ENCODE measurements at places on chromosomes 6 and 20.

- DNase-seq, result no peak
Observed at GRCh38 chr6:6890400-6890858, 217.3 kb upstream of the RREB1 start.

GRCh38 chr6:52590152-52590891 is 13.5 kb upstream of the TRAM2 start:
- DNase-seq, result no peak

DNA sequence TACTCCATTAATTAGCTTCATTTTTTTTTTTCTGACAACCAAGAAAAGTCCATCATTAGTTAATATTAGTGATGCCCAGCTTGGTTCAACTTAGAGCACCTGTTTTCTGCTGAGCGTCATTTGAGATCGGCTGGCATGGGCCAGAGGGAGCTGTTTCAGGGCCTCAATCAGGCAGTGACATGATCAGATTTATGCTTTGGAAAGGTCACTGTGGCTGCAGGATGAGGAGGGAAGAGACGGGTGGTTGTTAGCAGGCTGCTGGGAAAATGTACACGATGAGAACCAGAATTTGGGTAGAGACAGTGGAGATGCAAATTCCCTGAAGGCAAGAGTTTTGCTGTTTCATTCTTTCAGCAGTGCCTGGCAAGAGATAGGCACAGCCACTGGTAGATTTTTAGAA is 4.4 kb upstream of the STX16 start:
- DNase-seq, result no peak

DNA sequence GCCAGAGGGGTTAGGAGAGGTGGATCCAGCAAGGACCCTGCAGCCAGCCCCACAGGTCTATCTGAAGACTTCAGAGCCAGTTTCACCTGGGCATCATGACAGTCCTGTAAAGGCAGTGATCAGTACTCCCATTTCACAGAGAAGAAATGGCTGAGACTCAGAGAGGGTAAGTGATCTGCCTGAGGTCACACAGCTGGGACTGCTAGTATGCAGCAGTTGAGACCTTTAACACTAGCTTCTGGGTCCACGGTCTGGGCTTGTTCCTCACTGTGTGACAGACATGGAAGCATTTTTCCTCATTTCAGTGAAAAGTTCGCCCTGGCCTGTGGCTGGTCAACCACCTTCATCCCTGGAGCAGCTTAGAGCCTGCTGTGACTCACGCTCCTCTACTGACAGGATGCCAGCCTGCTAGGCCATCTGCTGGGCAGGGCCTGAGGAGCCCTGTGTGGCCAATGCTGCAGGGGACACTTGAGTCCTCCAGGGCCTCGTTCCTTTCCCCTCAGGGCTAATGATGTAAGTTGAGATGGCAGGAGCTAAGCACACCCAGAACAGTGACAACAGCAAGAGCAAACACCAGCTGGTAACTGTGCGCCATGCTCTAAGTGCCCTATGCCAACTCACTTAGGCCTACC is 192.0 kb downstream of the LRFN2 start:
- DNase-seq, result no peak

- no peak for DNase-seq
Observed at GRCh38 chr20:2983508-2983907, 59.9 kb upstream of the GNRH2 start.

- DNase-seq, result no peak
Observed at GRCh38 chr6:69957985-69958559, 91.7 kb downstream of the COL19A1 start.

- no peak for DNase-seq
Observed at GRCh38 chr6:134888316-134888715, 61.6 kb downstream of the ALDH8A1 start.

DNA sequence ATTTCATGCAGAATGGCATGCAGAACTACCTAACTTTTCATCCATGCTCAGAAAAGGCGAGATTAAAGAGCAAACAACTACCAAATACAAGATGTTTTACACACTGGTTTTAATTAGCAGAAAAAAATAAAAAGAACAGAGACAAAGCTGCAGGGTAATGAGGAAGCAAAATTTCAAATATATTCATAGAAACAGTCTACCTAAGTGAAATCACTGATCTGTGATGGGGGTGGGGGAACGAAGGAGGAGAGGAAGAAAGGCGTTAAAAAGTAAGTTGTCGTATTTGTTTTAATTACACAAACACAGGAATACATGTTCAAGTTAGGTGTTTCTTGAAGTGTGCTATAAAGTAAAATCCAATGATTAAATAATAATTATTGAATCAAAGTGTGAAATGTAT is 42.1 kb downstream of the MAP3K7 start:
- DNase-seq, result no peak

GRCh38 chr6:31401403-31401802 is 2.0 kb upstream of the MICA start:
- no peak for DNase-seq

- DNase-seq, result no peak
Observed at GRCh38 chr6:129717277-129717676, 7.3 kb upstream of the ARHGAP18 start.

All from cortex of kidney (tissue), 1 donor.